Stimulated activated CD8-positive, alpha-beta memory T cell treated with anti-CD3 and anti-CD28 coated beads, Interleukin-15, amount 100 ng/mL, for 24 hours (primary cell): ENCODE measurements at places on chromosomes 12 and 14.

- DNase-seq = no peak
Measured at GRCh38 chr12:16437281-16437816, 89.9 kb downstream of the MGST1 start.

- DNase-seq = no peak
Measured at GRCh38 chr12:6978611-6979011, 7.9 kb downstream of the EMG1 start.

DNA sequence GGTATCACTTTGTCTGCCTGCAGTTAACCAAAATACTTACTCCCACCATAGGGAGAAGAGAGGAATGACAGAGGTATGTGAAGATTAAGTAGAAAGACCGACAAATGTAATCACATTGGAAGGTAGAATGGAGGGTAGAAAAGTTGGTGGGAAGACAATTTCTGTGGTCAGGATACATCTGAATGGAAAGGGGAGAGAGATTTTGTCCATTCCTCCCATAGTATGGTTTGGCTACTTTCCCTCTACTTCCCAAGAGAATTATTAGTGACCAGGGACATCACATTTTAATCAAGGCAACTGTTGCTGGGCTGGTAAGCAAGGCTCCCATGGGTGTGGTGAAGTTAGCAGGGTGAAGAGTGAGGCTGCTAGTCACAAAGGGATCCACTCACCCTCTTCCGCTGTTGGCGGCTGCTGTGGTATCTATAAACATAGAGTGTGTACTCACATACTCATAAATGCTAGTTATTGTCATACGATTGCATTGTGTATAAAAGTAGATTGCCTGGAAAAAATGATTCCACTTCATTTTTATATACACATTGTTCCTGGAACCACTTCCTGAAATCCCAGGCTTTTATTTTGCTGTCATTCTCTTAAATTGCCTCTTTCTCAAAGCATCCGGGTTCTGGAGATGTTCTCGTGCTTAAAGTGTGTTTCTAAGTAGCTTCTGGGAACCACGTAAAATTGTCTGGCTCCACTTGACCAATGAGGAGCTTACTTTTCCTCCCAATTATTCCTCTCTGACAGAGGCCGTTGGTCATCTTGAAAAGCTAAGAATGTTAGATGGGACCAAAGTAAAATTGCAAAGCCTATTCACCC lies 413.1 kb downstream of the ZFP36L1 start:
- DNase-seq = no peak

DNA sequence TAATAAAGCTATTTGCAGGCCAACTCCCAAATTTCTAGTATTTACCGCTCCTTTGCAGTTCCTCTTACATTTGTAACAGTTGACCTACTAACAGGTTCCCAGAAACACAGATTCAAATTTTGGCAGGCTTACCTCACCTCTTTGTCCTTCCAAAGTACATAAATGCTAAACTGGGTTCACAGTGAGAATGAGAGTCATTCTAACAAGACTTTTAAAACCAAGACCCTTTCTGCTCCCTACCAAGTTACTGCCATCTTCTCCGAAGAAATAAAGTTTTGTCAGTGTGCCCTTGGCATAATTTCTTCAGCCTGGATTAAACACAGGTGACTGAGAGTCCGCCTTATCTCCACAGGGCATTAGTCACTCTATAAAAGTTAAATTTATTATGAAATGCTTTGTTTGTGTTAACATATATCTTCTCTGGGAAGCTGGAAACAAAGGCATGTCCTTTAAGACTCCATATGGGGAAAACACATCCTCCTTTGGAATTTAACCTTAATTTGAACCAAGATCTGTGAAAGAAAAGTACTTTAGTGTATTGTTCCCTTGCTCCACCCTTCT lies 28.2 kb downstream of the FOXA1 start:
- DNase-seq = no peak

GRCh38 chr12:2205996-2206395 lies 153.2 kb downstream of the CACNA1C start:
- no peak for DNase-seq

GRCh38 chr12:55806982-55807381 lies 10.5 kb downstream of the SARNP start:
- DNase-seq = no peak

DNA sequence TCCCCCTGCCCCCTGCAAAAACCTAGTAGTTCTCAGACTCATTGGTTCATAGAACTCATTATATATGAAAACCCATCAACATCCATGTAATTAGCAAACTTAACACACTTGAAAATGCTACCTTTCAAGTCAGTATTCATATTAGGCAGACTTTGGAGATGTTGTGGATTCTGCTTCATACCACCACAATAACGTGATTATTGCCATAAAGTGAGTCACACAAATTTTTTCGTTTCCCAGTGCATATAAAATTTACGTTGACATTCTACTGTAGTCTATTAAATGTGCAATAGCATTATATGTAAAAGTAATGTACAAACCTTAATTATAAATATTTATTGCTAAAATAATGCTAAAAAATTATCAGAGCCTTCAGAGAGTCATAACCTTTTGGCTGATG lies 654.0 kb downstream of the DIO2 start:
- no peak for DNase-seq

DNA sequence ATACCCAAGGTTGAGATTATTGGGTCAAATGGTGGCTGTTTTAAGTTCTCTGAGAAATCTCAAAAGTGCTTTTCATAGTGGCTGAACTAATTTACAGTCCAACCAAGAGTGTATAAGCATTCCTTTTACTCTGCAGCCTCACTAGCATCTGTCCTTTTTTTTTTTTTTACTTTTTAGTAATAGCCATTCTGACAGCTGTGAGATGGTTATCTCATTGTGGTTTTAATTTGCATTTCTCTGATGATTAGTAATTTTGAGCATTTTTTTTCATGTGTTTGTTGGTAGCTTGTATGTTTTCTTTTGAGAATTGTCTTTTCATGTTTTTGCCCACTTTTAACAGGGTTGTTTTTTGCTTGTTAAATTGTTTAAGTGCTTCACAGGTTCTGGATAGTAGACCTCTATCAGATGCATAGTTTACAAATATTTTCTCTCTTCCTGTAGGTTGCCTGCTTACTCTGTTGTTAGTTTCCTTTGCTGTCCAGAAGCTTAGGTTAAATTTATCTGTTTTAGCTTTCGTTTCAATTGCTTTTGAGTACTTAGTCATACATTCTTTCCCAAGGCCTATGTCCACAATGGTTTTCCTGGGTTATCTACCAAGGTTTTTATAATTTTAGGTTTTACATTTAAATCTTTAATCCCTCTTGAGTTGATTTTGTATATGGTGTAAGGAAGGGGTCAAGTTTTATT lies 881.3 kb upstream of the SEL1L start:
- DNase-seq = no peak

DNA sequence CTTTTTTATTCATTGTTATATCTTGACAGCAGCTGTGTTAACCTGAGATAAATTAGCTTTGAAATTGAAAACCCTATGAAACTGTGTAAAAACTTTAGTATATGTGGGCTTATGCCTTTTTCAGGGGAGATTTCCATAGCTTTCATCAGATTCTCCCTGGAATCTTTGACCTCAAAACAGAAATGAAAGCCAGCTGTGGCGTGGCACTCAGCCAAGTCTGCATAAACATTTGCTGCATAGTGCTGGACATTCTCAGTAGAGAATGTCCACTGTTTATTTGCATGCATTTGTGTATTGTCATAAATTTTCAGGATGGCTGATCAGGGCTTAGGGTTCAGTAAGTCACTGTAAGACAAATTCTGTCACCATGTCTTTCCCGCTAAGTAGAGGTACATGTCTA lies 115.3 kb upstream of the NAP1L1 start:
- DNase-seq = no peak

GRCh38 chr12:112741106-112741505 lies 50.4 kb upstream of the RPH3A start:
- no peak for DNase-seq

- DNase-seq = no peak
Measured at GRCh38 chr12:84201976-84202375, 710.6 kb downstream of the SLC6A15 start.

- no peak for DNase-seq
Measured at GRCh38 chr14:62796431-62796830, 248.8 kb downstream of the KCNH5 start.

DNA sequence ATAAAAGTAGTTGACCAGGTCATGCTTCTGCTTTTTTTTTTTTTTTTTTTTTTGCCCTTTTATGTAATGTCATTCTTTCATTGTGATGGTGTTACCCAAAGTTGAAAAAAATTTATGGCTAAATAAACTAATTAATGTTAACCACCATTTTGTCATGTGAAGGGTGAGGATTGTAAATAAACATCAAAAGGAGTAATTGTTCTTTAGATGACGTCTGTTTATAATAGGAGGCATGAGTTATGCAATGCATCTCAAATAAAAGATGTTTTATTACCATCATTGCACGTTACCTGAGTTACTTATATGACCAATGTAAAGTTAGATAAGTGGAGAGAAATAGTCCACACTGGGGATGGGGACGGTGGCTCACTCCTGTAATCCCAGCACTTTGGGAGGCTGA lies 349.9 kb upstream of the PDE3A start:
- no peak for DNase-seq

DNA sequence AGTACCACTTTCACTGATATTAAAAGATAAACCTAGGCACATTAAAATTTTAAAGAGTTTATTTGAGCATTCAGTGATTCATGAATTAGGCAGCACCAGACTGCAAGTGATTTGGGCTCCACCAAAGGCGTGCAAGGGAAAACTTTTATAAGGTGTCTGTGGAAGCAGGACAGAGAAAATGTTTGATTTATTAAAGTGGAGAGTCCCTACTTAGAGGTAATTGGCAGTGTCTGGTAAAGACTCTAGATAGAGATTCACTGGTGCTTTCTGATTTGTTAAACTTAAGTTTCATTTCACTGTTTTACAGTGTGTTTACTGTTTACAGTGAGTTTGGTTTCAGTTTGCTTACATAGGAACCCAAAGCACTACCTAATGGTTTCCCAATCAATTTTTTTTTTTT lies 72.8 kb downstream of the ANKS1B start:
- DNase-seq = no peak

DNA sequence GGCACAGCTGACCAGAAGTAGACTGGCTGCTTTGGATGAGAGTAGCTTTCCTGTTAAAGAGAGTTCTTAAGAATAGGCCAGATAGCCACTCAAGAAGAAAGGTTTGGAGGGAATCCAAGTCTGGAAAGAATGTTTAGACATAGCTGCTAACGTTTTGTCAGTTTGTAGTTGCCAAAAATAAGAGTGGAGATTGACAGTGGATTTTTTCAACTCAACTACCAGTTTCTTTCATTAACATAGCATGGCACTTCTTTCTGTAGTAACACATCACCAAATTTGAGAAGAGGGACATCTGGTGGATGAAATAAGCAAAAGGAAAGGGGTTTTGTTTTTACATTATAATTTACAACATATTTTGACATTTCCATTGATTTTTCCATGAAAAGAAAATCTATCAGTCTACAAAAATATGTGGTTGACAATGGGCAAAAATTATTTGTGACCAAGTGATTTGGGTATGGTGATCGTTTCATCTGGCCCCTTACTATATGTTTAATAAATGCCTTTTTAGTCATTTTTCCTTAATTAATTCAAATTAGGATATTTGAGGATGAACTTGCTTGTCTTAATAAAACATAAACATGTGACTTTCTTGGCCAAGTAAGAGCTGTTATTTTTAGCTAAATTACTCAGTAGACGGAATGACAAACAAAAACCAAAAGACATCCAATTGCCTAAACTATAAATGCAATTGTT lies 71.1 kb downstream of the PTPRR start:
- no peak for DNase-seq

DNA sequence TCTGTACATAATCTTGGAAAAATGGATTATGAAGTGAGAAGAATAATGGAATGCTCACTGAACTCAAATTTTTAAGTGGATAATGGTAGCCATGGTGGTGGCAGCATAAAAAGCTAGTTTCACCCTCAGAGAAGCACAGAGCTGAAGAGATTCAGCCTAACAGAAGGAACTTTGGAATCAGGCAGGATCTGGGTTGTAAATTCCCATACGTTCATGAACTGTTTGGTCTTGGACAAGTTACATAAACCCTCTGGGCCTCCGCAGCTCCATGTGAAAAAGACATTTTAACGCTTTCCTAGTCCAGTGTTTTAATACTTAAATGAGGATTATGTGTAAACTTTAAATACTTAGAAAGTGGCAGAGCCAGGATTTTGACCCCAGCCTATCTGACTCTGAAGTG lies 26.6 kb downstream of the JKAMP start:
- no peak for DNase-seq

- DNase-seq = no peak
Measured at GRCh38 chr12:111753144-111753881, 13.4 kb upstream of the ALDH2 start.

DNA sequence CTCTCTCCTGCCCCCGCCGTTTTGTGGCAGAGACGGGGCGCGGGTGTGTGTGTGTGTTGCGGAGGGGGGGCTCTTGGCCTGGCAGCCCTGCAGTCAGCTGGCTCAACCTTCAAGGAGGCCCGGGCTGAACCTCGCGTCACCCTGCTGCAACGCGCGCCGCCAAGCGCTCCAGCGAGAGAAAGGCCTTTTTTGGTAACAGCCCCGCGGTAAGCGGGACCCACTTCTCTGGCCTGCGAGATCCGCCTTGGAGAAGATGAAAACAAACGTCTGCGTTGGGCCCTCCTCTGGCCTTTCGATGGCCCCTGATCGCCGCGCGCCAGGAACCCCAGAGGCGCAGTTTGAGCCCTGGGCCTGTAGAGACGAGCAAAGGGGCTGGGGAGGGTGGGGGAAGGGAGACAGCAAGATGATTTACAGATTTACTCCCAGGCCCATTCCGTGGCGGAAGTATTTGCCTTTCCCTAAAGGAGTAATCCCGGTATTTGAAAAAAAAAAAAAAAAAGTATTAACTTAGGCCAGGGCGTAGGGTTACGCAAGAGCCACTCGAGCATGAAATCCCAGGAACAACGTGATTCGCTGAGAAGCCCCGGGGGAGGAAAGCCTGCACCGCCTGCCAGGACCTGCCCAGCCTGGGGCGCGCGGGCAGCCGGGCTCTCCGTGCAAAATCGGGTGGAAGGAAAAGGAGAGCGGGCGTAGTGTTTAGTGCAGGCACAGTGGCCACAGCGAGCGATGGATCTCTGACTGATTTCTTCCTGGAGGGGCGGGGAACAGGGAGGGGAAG lies 4.5 kb upstream of the IRF2BPL start:
- peak; percentile 46 for DNase-seq

- peak; percentile 61 for DNase-seq
Measured at GRCh38 chr12:53180931-53181645, 363 bp upstream of the CSAD start.

DNA sequence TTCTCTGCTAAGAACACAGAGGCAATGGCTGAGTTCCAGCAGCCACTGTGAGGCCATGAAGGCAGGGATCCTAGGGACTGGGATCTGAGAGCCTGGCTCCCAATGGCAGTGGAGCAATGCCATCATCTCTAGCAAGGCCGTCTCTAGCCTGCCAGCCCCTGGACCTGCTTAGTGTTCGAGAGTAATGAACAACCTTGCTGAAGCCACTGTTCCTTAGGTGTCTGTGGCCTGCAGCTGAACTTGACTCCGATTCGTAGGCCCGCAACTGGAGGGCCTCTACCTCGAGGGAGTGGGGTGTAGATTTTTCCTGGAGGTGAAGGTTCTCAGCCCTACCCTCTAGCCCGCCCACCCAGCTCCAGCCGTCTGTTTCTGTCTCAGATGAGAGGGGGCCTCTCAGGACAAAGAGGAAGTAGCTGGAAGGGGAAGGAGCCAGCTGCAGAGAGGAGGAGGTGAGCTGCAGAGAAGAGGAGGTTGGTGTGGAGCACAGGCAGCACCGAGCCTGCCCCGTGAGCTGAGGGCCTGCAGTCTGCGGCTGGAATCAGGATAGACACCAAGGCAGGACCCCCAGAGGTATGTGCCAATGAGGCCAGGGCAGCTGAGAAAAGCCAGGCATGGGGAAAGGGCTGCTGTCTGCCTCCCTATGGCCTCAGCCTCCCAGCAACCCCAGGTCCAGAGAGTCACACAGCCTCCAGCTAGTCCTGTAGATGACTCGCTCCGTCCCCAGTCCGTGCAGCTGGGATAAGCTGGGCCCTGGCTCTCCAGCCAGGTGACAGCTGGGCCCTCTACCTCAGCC lies at the start of gene PLD4:
TSS of gene PLD4 (plus strand) at position 459 of the 793 bp plus-strand sequence. CDS start 2,262 bp downstream, outside the sequence.
- DNase-seq = no peak
